ENCODE measurements at places on chromosomes 5 and 9.
A peak's percentile ranks its signal among the peaks of the same experiment; 100 is the strongest.

GRCh38 chr5:72187388-72188075, 80.3 kb downstream of the MAP1B start:
- peak; percentile 16 for DNase-seq

DNA sequence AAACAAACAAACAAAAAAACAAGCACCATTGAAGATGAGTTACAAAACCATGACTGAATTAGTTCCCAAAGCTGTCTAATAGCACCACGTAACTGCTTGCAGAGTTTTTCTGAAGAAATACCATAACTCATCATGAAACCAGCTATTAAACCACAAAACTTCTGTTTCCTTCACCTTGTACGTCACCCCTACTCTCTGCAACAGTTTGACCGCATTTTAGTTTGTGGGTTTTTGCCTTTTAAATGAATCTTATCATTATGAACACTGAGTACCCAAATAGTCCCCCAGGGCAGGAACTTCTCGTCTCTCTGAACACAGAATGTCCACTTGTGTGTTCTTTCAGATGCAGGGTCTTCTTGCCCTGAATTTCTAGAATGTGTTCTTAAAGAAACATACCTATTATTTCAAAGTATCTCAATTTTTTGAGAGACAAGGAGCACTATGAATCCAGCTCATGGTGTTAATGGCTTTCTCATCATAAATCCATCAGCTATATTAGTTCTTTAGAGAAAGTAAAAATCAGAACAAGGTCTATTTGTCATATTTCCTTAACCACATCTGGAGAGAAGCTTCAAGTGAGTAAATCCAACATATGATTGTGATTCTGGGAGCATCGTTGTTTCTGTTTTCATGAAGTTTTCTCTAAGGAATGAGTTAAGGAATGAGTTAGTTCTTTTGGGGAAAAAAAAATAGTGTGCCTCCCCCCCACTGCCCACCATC, 210.6 kb downstream of the AUH start:
- DNase-seq = peak; percentile 83

DNA sequence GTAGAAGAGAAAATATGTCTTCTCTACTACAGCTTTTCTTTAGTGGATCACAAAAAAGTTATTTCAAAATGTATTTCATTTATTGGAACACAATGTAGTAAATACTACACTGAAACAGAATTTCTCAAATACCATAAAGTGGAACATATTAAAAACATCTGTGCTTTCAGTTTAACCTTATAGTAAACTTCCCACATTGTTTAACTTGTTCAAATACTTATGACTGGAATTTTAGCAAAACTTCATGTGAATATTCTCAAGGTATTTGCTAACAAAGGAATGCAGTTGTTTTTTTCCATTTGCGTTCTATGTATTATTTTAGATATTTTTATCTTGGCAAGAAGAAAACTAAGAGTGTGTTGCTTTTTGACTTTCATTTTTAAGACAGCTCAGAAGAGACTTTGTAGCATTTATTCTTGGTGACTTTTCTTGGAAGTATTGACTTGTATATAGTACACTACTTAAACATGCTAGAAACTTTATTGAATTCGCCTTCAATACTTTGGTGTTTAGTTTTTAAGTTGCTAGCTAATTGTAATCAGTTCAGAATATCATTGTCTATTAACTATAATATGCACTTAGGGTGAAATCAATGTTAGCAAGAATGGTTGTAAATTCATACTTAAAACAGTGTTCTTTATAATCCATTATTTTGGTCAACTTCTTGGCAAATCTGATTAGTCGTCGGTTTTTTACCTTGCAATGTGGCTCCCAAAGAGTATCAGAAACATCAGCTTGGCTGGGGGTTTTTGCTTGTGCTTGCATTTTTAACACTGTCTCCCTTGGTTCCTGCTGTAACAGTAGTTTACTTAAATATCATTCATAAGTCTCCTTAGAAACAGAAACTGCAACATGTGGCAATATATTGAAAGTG, 5.0 kb upstream of the RHOBTB3 start:
- DNase-seq = peak; percentile 38

- DNase-seq = no peak
Measured at GRCh38 chr5:105501315-105501714, 1938.7 kb upstream of the NUDT12 start.

GRCh38 chr9:95018099-95018936, 291.8 kb downstream of the AOPEP start:
- peak; percentile 66 for DNase-seq

GRCh38 chr9:33287087-33287490, 3.2 kb upstream of the NFX1 start:
- DNase-seq = peak; percentile 84

DNA sequence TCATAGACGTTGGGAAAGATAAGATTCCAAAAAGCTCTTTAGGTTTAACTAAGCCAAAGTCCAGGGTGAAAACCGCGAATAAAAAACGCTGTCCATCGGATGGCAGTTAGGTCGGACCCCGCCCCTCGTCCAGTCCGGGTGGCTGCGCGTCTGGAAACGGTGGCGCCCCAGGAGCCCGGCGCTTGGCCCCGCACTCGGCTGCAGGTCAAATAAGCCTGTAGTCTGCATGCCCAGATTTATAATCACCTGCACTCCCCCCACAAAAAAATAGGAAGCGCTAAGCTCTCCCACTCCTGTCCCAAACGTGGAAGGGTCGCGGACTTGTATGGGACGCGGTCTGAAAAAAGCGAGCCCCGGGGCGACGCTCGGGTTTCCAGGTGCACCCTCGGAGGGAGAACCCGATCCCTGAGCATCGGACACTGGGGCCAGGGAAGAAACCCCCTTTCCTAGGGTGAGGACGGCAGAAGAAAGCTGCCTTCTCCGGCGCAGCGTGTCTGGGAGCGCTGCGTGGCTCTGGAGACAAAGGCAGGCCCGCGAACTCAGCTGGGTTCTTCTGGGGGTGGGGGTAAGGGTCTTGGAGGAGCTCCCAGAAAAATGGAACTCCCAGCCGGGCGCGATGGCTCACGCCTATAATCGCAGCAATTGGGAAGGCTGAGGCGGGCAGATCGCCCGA, 923 bp upstream of the ZBTB5 start:
- peak; percentile 59 for DNase-seq

DNA sequence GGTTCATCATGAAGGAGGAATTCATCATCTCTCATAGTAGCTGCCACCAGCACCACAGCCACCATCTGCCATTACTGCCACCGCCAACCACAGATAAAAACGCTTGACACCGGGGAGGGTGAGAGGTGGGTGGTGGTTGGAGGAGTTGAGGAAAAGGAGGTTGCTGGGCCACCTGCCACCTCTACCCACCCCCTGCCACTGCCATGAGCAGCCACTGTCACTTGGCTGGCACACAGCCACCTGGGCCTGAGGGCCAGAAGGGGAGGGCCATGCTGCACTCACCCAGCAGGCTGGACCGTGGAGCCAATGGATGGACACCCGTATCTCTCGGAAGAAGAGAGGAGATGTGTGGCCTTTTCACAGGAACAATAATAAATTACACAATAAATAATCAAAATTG, 31.3 kb upstream of the SLC36A2 start:
- DNase-seq = no peak

DNA sequence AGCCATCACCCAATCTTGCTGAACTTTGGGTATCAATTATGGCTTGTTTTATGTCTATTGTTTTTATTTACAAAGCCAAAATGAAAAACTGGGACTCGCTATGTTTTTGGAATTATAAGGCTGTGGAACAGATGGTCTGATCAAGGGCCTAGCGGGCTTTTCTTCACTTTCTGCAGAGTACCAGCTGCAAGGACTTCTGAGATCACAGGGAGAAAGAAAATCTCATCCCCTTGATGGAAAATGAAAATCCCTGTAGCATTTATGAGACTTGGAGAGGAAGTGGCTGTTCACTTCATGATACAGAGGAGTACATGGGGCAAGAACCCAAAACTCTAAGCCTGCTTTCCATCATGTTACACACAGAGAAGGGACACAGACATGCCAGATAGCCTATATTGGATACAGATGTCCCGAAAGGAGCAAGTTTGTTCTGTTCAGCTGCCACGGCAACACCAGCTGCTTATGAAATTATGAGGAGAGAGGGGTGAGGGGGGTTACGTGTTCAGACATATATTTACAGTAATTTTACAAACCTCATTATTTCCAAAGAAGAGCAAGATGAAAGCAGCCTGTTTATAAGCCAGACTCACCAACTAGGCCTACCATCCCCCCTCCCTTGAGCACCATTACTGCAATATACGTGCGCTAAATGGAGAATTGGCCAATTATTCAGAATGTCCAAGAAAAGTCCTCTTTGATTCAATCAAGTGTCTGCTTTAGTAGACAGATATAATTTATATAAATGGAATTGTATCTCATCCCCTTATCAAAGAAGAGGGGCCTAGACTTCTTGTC, 220.0 kb downstream of the MARCHF11 start:
- DNase-seq = no peak

DNA sequence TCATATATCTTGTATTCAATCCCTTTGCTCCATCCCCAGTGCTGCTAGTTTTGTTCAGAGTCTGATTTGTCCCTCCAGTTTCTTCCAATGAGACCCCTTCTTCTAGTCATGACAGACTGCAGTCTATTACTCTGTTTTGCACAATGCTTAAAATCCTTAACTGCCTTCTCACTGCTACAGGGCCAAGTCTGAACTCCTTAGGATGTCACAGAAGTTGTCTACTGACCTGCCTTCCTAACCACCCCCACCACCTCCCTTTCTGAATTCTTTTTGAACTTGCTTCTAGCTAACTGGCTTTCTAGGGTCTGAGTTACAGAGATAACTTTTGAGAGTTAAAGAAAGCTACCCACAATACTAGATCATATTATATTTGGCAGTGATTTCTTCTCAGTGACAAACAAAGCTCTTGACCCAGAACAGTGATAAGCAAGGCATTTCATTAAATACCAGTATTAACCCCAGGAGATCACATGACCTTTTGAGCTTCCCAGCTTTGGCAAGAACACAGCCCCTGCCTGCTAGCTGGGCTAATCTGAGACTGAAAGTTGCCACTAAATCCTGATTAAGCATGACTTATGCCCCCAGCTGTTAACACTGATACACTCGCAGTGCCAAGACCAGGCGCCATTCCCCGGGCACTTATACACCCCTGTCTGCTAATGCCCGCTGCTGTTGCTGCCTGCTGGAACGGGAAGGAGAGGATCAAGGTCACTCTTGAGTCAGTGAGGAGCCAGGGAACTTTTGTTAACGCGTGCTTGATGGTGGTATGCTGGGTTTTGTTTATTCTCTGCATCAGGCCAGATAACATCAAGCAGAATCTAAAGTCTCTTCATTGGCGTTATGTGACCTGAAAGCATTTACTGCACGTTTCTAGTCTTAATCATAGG, 36.4 kb upstream of the ADAMTSL1 start:
- peak; percentile 19 for DNase-seq

GRCh38 chr9:135891027-135891631, 16.2 kb downstream of the CAMSAP1 start:
- DNase-seq = no peak

- DNase-seq = no peak
Measured at GRCh38 chr5:150596826-150597225, 43.6 kb upstream of the SYNPO start.

- DNase-seq = no peak
Measured at GRCh38 chr5:169011009-169011408, 289.9 kb downstream of the SLIT3 start.

GRCh38 chr5:71865665-71866320, 146.7 kb downstream of the CARTPT start:
- DNase-seq = no peak

- DNase-seq = peak; percentile 41
Measured at GRCh38 chr9:106920701-106921283, 57.8 kb downstream of the ZNF462 start.

DNA sequence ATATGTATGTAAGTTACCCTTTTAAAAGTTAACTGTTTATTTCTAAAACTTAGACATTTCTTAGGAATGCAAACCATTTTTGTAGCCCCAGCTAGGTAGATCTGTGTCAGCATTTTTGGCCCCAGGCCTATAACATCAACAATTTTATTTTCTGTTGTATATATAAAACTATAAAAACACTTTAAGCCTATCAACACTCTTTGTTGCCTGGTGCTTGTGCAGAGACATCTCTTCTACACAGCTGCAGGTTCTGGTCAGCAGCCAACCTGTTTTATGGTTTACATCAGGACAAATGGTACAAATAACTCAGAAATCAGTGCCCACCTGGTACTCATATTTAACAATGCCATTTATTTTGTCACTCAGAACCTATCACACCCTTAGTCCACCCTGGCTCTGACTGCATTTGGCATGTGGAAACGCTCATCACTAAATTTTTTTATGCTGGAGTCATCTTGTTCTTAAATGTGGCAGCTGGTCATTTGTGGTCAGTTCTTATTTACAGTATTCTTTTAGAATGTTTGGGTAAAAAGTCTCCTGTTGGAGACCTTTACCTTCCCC, 173.4 kb downstream of the DNAH5 start:
- DNase-seq = peak; percentile 15

DNA sequence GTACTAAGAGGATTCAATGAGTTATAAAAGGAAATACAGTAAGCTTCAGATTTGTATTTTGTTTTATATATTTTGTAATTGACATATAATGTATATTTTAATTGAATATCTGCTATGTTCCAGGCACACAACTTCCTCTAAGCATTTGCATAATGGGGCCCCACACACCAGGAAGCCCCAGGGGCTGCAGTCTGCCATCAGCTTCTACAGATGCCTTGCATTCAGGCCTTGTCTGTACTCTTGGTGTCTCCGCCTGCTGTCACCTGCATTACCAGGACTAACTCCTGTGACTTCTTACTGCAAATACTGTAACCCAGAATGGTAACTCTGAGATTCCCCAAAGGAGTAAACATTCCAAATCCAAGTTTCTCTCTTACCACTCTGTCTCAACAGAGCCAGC, 20.6 kb downstream of the ARL15 start:
- no peak for DNase-seq

DNA sequence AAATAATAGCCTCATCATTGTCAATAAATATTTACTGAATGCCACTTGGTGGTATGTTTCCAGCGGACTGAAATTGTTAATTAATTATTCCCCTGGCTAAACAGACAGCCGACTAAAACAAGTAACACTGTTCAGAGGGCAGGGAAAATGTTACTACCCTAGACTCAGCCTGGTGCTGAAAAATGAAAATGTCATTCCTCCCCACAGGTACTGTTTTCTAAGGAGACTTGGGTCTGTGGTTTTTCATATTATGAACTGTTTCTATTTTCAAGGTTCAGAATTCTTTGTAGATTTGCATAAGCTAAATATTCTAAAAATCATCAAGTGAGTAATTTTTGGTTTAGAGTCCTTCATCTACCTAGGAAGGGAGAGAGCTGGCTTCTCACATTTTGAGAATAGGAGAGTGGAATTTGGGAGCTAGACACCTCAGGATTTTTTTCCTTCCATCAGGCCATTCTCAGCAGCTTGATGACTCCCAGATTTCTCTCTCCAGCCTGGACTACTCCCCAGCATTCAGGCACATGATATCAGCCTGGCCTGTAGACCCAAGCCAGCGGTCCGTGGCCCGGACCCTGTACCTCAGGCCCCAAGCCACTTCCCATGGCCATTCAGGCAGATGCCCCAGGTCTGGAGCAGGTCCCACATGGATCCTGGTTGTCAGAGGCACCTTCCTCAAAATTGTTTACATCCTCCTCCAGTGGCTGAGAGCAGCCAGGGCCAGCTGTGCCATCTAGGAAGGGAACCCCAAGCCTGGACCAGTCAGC, 24.4 kb downstream of the BHMT start:
- DNase-seq = no peak

GRCh38 chr9:20980832-20981455, 50.5 kb downstream of the HACD4 start:
- DNase-seq = peak; percentile 60

Data from GM03348 (cell line).